ENCODE measurements at places on chromosomes 7 and 10. TPM values are rescaled to one million over a fixed set of nuclear protein-coding genes. Genes with fewer than 3 reads are reported as not detected.

- H3K27ac ChIP-seq, result no peak overlapping the region
- no peak for DNase-seq
- H3K4me3 ChIP-seq, result no peak overlapping the region
- H3K27me3 ChIP-seq, result no peaks in the 10 kb centered on the region
These were observed 323.5 kb downstream of the PHF14 start for GRCh38 chr7:11297126-11297625.

TBRG4 gene
- total RNA-seq, result 98.8 TPM

CALML3 gene
- total RNA-seq, result not detected

PTER gene
- 18.3 TPM for total RNA-seq

GRCh38 chr7:12490107-12490688 lies 80.3 kb upstream of the SCIN start:
- H3K4me3 ChIP-seq, result no peak overlapping the region
- H3K4me1 ChIP-seq, result no peaks in the 10 kb centered on the region
- peaks cover 5% of the 10 kb centered on the region for H3K27me3 ChIP-seq
- H3K36me3 ChIP-seq, result no peaks in the 10 kb centered on the region
- DNase-seq, result no peak

C10orf90 gene
- total RNA-seq, result not detected

DNA sequence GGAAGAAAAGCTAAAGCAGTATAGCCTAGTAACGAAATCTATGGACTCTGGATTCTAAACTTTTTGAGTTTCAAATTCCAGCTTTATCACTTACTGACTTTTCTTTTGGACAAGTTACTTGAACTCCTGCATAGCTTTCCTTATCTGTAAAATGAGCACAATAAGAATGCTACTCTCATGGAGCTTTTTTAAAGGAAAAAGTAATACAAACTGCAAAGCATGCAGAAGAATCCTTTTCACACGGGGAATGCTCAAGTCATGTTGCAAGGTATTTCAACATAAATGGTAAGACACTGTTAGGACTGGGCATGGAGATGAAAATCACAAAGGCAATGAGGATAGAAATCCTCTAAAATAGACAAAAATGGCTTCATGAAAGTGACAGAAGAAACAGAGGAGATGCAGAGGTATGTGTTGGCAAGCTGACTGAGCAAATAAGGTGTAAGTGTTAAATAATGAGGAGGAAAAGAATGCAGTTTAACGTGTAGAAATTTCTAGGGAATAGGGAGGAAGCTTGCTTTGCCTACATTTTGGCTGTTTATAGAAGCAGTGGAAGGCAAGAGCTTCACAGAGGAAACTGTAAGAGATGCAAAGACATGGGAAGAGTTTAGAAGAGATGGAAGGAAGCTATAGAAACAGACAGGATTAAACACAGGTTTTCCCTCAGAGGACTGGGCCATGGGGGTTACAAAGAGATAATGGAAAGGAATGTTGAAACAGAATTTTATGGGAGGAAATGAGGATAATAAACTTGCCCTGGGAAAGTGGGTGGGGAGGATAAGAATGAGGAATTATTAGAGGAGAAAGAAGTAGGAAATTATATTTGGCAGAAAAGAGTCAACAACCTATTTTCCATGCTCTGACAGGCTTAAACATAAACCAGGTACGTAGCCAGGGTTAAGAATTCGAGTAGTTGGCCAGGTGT lies 28.8 kb upstream of the SNX13 start:
- peaks cover 9% of the 10 kb centered on the region for H3K27me3 ChIP-seq
- H3K27ac ChIP-seq, result no peak overlapping the region
- H3K4me1 ChIP-seq, result no peaks in the 10 kb centered on the region
- no peak for DNase-seq
- no peak overlapping the region for H3K4me3 ChIP-seq

DNA sequence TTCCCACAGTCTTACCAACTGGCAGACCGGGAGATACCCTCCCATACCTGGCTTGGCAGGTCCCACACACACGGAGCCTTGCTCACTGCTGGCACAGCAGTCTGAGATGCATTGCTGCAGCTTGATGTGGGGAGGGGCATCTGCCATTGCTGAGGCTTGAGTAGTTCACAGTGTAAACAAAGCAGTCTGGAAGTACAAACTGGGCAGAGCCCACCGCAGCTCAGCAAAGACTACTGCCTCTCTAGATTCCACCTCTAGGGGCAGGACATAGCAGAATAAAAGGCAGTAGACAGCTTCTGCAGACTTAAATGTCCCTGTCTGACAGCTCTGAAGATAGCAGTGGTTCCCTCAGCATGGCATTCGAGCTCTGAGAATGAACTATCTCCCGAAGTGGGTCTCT lies 69.6 kb upstream of the RELN start:
- no peak overlapping the region for H3K27ac ChIP-seq
- H3K4me3 ChIP-seq, result no peak overlapping the region
- peaks cover 1% of the 10 kb centered on the region for H3K27me3 ChIP-seq
- no peaks in the 10 kb centered on the region for H3K36me3 ChIP-seq
- H3K4me1 ChIP-seq, result no peaks in the 10 kb centered on the region

DNA sequence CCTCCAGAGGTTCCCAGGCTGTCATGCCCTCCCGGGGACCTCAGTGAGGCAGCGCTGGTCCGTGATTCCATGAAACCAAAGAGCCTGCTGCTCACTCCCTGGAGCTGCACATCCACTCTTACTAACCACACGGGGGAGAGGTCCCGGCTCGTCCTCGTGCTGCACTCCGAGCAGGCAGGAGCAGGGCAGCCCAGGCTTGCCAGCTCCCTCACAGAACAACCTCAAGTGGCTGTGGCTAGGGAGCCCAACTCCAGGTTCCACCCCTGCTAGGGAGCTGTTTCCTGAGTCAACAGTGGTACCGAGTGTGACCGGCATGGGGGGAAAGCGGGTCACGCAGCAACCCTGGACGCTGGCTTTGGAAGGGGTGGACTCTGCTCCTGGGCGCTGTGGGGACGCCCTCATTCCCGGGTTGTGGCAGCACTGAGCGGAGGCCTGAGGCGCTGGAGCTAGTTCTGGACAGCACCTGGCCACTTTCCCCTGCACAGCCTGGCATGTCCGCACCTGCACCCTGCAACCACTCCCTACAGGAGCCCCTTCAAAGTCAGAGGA lies 27.9 kb upstream of the PPP2R2D start:
- DNase-seq, result no peak
- no peaks in the 10 kb centered on the region for H3K36me3 ChIP-seq
- H3K27me3 ChIP-seq, result peaks cover 6% of the 10 kb centered on the region

DNA sequence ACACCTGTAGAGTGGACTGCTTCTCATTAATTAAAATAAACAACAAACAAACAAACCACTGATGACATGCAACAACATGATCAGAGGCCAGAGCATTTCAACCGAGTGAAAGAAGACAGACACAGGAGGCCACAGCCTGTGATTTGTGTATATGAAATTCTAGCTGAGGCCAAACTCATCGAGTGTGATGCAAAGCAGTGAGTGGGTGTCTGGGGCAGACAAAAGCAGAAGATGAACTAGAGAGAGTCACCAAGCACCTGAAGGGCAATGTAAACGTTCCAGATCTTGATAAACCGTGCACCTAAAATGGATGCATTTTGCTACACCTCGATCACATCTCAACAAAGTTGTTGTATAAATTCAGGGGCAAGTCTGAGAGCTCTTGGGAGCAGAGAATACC lies 108.4 kb downstream of the KLF6 start:
- no peak for DNase-seq
- no peak overlapping the region for H3K4me3 ChIP-seq
- no peaks in the 10 kb centered on the region for H3K27me3 ChIP-seq
- no peaks in the 10 kb centered on the region for H3K4me1 ChIP-seq
- no peak overlapping the region for H3K27ac ChIP-seq

DNA sequence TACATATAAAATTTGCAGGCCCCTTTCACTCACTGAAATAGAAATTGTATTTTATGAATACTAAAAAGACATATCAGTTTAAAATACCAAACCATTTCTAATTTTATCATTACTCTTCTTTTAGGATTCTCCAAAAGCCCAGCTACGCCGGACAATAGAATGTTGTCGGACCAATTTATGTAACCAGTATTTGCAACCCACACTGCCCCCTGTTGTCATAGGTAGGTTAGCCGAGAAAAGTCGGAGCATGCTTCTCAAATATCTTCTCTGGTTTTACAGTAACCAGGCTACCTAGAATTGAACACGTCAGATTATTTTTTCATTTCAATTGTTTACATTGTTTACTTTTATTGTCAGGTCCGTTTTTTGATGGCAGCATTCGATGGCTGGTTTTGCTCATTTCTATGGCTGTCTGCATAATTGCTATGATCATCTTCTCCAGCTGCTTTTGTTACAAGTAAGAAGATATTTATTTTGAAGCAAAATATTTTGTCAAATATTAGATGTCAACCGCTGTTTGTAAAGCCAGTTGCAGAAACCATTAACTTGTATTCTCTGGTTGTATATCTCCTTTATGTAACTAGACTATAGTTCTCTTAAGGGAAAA lies 57.6 kb downstream of the MMRN2 start:
- peak; percentile 43 for DNase-seq
- H3K4me1 ChIP-seq, result no peaks in the 10 kb centered on the region
- H3K27me3 ChIP-seq, result no peaks in the 10 kb centered on the region
- peaks cover 4% of the 10 kb centered on the region for H3K36me3 ChIP-seq
- H3K27ac ChIP-seq, result no peak overlapping the region

GRCh38 chr10:112990271-112990670 lies 40.2 kb downstream of the TCF7L2 start:
- no peaks in the 10 kb centered on the region for H3K36me3 ChIP-seq
- no peak overlapping the region for H3K4me3 ChIP-seq
- H3K4me1 ChIP-seq, result no peaks in the 10 kb centered on the region
- no peak for DNase-seq

- no peak for DNase-seq
- H3K27ac ChIP-seq, result no peak overlapping the region
- no peak overlapping the region for H3K4me3 ChIP-seq
- H3K27me3 ChIP-seq, result no peaks in the 10 kb centered on the region
These were observed 149.5 kb upstream of the SMIM30 start for GRCh38 chr7:113267885-113268284.

- H3K27ac ChIP-seq, result no peak overlapping the region
- H3K4me3 ChIP-seq, result no peak overlapping the region
- peaks cover 26% of the 10 kb centered on the region for H3K27me3 ChIP-seq
- DNase-seq, result no peak
- H3K36me3 ChIP-seq, result no peaks in the 10 kb centered on the region
These were observed 181.8 kb upstream of the PITRM1 start for GRCh38 chr10:3354174-3354900.

- DNase-seq, result no peak
- H3K4me3 ChIP-seq, result no peak overlapping the region
- no peak overlapping the region for H3K27ac ChIP-seq
- H3K4me1 ChIP-seq, result no peaks in the 10 kb centered on the region
- no peaks in the 10 kb centered on the region for H3K36me3 ChIP-seq
These were observed 260.5 kb upstream of the CACNA2D1 start for GRCh38 chr7:82704121-82704520.

TDRD1 gene
- total RNA-seq, result 0.35 TPM

DNA sequence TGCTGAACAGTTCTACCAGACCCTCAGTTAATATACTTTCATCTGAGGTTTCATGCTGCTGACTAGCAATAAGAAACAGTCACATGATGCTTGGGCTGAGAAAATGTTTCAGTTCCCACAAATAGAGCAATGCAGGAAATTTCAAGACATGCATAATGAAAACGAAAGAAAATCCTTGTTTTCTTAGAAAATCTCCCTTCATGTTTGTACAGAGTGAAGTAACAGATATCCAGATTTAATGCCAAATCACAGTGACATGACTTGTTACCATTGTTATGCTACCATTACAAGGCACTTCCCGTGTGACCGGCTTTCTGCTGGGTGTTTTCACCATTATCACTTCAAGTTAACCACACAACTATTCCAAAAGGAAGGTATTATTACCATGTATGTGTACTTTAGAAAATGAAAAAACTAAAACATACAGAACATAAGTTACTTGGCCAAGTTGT lies 121.7 kb downstream of the DOCK4 start:
- H3K4me1 ChIP-seq, result peaks cover 10% of the 10 kb centered on the region
- H3K27ac ChIP-seq, result no peak overlapping the region
- H3K36me3 ChIP-seq, result no peaks in the 10 kb centered on the region
- H3K4me3 ChIP-seq, result no peak overlapping the region
- no peak for DNase-seq

GRCh38 chr7:88318196-88318595 lies 11.5 kb upstream of the STEAP4 start:
- no peak overlapping the region for H3K4me3 ChIP-seq
- no peak overlapping the region for H3K27ac ChIP-seq
- DNase-seq, result no peak
- H3K4me1 ChIP-seq, result no peaks in the 10 kb centered on the region

DNA sequence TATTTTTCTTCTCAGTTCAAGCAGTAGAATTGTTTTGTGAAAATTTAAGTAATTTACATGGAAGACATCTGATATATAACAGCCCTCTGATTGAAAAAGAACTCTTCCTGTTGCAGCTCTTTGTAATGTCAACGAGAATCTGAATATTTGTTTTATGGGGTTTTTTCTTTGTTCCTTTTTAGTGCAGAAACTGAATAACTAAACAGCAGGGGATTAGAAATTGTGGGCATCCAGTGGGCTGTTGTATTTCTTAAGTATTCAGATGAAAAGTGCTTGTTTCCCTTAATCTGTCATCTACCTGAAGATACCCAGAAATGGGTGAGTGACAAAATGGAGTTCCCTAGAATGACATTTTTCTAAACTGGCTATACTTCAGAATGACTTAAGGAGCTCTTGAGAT lies 7.4 kb downstream of the ARL4A start:
- no peak for DNase-seq
- no peaks in the 10 kb centered on the region for H3K27me3 ChIP-seq
- peaks cover 7% of the 10 kb centered on the region for H3K36me3 ChIP-seq

DNA sequence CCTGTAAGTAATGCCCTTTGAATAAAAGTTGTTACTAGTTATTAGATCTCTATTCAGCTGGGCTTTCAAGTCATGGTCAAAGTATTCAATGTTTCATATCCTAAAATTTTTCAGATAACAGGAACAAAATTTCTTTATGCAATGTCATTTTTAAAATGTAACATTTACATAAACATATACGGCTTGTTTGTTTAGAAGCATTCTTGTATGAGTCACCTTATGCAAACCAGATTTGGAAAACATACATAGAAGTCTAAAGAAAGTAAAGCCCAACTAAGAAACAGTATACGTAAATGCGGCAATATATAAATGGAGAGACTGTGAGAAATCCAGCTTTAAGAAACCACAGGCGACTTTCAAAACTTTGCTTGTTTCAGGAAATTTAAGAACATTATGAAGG lies 10.5 kb downstream of the TMEM168 start:
- no peak overlapping the region for H3K27ac ChIP-seq
- no peak overlapping the region for H3K4me3 ChIP-seq
- peaks cover 40% of the 10 kb centered on the region for H3K36me3 ChIP-seq
- peaks cover 29% of the 10 kb centered on the region for H3K4me1 ChIP-seq
- H3K27me3 ChIP-seq, result no peaks in the 10 kb centered on the region

- peaks cover 38% of the 10 kb centered on the region for H3K4me1 ChIP-seq
- peaks cover 26% of the 10 kb centered on the region for H3K36me3 ChIP-seq
These were observed 664 bp upstream of the C10orf88 start for GRCh38 chr10:122954731-122955050.

- H3K27ac ChIP-seq, result no peak overlapping the region
- no peak for DNase-seq
- H3K36me3 ChIP-seq, result no peaks in the 10 kb centered on the region
- no peaks in the 10 kb centered on the region for H3K4me1 ChIP-seq
- no peak overlapping the region for H3K4me3 ChIP-seq
These were observed 68.1 kb upstream of the PODXL start for GRCh38 chr7:131624536-131624935.
